G401 (cell line): ENCODE measurements at places on chromosomes 11 and 22. TPM values are rescaled to one million over a fixed set of nuclear protein-coding genes. Genes with fewer than 3 reads are reported as not detected.

Gene CSF2RB
- total RNA-seq, result not detected in 2 replicates

- DNase-seq, result no peak
These were observed 110.1 kb upstream of the TTC12 start for GRCh38 chr11:113204280-113204679.

- DNase-seq, result peak; percentile 27
These were observed 20.3 kb upstream of the TENM4 start for GRCh38 chr11:79461144-79461543.

Gene TSSK2
- total RNA-seq, result not detected in 2 replicates

DNA sequence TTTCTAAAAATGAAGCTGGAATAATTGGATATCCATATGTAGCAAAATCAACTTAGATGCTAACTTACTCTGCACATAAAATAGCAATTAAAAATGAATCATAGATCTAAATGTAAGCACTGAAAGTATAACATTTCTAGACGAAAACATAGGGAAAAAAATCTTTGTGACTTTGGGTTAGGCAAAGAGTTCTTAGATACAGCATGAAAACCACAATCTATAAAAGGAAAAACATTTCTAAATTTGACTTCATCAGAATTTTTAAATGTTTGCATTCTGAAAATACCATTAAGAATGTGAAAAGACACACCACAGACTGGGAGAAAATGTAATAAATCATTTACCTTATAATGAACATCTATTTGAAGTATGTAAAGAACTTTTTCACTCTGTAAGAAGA is 128.8 kb downstream of the APIP start:
- no peak for DNase-seq

GRCh38 chr22:29301716-29302401 is 4.6 kb upstream of the GAS2L1 start:
- DNase-seq, result no peak

Gene C11orf21
- not detected in 2 replicates for total RNA-seq

Gene CABP4
- not detected in 2 replicates for total RNA-seq

Gene OR5A1
- not detected in 2 replicates for total RNA-seq

DNA sequence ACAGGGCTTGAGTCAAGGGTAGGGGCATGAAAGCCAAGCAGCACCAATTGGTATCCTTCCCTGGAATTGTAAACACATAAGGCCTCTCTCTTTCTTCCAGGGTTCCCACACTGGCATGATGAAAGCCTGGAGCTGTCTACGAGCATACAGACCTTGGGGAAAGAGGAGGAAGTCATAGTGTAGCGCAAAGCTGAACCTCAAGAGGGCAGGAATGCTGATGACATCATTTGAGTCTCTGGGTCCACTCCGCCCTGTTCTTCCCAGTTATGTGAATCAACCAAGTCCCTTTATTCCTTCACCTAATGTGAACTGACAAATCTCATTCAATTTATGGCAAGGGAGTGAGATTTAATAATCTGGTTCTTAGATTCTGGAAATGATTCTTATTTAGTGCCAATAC is 266.4 kb upstream of the NCAM1 start:
- DNase-seq, result no peak

DNA sequence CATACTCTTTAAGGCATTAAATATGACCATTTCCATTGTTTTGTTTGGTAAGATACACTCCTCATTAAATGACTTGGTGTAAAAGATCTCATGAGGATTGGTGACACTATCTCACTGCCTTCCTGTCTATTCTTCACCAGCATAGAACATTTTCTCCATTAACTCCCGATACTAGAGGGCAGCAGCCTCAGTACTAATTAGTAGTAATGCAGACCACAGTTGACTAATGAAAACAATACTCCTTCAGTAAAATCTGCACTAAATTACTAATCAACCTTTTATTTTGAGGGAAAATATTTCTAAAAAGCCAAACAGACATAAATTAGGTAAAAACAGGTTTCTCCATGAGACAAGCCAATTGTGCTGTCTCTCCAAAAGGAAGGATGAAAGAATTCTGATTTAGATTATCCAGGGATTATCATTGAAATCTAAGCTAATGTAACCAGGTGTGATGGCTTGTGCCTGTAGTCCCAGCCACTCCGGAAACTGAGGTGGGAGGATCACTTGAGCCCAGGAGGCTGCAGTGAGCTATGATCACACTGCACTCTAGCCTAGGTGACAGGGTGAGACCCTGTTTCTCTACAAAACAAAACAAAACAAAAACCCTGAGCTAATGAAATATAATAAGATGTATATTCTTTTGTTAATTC is 9.4 kb downstream of the PGM2L1 start:
- DNase-seq, result peak; percentile 74

GRCh38 chr11:60964801-60965200 is 6.7 kb upstream of the CD6 start:
- DNase-seq, result peak; percentile 61

Gene GAL3ST1
- 3.9 TPM in 1 of 2 replicates, not detected in the other for total RNA-seq

DNA sequence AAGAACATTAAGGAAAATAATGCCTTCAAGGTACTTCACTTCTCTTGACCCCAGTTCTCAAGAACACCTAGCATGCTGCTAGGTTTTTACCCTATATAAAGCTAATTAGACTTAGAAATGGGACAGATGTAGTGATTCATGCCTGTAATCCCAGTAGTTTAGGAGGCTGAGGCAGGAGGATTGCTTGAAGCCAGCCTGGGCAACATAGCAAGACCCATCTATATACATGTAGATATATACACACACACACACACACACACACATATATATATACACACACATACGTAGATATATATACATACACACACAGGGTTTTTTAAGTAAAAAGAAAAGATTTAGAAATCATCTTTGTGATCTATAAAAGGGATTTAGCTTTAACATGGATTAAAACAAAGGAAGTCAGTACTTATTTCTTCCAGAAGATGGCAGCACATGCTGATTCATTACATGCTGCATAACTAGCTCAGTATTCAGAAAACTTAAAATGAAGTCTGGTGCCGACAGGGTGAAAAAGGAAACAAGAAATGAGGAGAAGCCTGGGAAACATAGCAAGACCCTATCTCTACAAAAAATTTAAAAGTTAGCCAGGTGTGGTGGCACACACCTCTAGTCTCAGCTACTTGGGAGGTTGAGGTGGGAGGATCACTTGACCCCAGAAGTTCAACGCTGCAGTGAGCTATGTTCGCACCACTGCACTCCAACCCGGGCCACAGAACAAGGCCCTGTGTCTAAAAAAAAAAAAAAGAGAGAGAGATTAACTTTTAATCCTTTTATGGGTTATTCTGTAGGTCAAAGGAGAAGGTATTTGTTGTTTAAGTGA is 28.5 kb upstream of the RBX1 start:
- peak; percentile 78 for DNase-seq

DNA sequence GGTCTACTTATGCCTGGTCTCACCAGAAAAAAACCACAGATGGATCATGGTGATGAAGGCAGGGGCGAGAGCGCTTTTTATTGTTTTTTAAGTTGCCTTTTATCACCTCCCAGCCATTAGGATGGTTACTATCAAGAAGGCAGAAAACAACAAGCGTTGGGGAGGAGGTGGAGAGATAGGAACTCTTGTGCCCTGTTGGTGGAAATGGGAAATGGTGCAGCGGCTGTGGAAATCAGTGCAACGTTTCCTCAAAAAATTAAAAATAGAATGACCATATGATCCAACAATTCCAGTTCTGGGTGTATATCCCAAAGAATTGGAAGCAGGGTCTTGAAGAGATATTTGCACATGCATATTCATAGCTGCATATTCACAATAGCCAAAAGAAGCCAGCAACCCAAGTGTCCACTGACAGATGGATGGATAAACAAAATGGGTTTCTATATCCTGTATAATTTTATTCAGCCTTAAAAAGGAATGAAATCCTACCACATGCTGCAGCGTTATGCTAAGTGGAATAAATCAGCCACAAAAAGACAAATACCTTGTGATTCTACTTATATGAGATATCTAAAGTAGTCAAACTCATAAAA is 20.5 kb upstream of the ACRV1 start:
- DNase-seq, result no peak

GRCh38 chr11:88535266-88535665 is 197.7 kb upstream of the CTSC start:
- no peak for DNase-seq

GRCh38 chr11:107263844-107264563 is 193.6 kb downstream of the CWF19L2 start:
- no peak for DNase-seq

- DNase-seq, result peak; percentile 0
These were observed 11.1 kb downstream of the NEAT1 start for GRCh38 chr11:65433657-65434056.

- DNase-seq, result peak; percentile 44
These were observed 298.3 kb downstream of the NTM start for GRCh38 chr11:131668500-131669400.

DNA sequence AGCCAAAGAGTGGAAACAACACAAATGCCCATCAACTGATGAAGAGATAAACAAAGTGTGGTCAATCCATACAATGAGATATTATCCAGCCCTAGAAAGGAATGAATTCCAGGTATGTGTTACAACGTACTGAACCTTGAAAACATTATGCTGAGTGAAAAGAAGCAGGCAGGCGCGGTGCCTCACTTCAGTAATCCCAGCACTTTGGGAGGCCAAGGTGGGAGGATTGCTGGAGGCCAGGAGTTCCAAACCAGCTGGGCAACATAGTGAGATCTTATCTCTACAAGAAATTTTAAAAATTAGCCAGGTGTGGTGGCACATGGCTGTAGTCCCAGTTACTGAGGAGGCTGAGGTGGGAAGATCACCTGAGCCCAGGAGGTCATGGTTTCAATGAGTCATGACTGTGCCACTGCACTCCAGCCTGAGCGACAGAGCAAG is 24.6 kb upstream of the TESMIN start:
- DNase-seq, result no peak

Gene TMEM151A
- total RNA-seq, result 2.8 TPM in 1 of 2 replicates, not detected in the other

Gene APOA5
- total RNA-seq, result not detected in 2 replicates

- no peak for DNase-seq
These were observed 2216.6 kb upstream of the RAG2 start for GRCh38 chr11:38814670-38815069.

DNA sequence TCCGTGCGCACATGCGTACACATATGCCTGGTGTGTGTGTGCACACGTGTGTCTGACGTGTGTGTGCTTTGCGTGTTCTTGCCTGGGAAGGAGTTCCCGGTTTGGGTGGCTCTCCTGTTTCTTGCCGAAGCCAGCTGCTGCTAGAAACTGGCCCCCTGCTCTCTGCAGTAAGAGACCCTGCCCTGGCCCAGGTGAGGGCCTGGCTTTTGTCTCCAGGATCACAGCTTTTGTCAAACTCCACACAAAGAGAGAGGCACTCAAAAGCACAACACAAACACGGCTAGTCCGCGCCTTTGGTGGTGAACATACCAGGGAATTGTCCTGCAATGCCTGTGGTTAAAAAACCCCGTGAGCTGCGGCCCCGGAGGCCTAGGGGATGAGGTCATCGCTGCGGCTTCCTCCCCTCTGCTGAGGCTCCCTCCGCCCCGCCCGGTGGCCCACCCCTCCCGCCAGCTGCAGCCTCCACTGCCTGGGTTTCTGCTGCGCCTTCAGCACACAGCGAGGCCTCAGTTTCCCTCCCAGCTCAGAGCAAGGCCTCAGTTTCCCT is 88.9 kb downstream of the KCNQ1 start:
- no peak for DNase-seq

GRCh38 chr11:45157247-45158209 is 11.1 kb downstream of the PRDM11 start:
- DNase-seq, result no peak

Gene GLYATL1
- not detected in 2 replicates for total RNA-seq

Gene OR2AG2
- not detected in 2 replicates for total RNA-seq

- DNase-seq, result no peak
These were observed 740 bp upstream of the TRMT2A start for GRCh38 chr22:20117633-20118299.
